ENCODE measurements at places on chromosomes 6 and 20.

DNA sequence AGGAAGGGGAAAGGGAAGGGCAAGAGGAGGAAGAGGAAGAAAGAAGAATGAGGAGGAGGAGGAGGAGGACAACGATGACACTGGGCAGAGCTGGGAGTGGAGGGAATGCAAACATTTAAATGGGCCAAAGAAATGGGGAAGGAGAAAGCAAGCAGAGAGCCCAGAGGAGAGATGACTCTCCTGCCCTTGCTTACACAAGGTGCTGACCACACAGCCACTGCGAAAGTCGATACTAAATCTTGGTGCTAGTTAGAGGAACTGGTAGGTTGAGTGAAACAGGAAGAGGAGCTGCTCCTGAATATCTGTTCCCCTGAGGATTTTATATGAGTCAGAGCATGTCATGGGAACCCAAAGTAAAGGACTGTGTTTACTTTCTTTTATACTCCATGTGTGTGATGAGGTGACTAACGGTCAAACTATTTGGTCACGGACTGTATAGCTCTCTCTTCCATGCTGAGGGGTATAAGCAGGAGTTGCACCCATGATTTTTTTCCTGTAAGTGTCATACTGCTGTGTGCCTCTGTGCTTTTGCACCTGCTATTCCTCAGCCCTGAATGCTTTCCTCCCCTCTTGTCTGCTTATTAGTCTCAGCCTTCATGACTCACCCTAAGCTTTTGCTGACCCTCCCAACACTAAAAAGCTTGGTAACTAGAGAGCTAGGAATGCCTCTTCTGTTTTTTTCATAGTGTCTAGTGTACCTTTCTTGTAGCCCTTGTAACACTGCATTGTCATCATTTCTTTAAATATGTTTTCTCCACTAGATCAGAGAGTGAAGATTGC is 9.5 kb upstream of the PAQR8 start:
- DNase-seq, result peak; percentile 29

GRCh38 chr20:17427638-17428037 is 103.5 kb downstream of the BFSP1 start:
- DNase-seq, result no peak

DNA sequence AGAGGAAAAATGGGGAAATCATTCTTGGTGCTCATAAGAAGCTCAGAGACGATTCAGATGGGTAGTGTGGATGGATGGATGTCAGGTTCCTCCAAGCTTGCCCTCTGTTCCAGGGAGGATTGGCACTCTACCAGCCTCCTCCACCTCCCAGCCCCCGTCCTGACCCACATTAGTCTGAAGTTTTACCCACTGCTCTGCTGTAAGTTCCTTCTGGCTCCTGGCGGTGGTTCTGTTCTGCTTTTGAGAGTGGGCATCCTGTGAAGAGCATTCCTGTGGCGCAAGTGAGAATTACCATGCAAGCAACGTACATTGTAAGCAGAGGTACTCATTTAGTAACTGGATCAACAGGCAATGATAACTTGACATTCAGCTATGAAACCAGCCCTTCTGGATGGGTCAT is 103.4 kb downstream of the SYNDIG1 start:
- no peak for DNase-seq

DNA sequence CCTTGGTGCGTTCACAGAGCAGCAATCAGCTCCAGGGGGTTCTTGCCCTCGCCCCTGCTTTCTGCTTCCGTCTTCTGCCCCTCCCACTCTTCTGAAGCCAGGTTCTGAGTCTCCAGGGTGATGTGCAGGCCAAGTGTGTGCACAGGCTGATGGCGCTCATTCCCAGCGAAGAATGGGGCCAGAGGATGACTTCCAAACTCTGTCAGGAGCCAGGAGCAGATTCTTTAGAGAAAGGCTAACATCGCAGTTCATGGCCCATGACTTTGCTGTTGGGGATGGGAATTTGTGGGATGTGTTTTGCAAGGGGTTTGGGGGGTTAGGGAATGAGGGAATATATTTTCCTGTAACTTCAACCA is 56.1 kb upstream of the CCN6 start:
- no peak for DNase-seq

GRCh38 chr6:93183531-93183972 is 235.8 kb downstream of the EPHA7 start:
- DNase-seq, result no peak

Measured in naive B cell (primary cell).